ENCODE measurements at places on chromosomes 16 and 17.

DNA sequence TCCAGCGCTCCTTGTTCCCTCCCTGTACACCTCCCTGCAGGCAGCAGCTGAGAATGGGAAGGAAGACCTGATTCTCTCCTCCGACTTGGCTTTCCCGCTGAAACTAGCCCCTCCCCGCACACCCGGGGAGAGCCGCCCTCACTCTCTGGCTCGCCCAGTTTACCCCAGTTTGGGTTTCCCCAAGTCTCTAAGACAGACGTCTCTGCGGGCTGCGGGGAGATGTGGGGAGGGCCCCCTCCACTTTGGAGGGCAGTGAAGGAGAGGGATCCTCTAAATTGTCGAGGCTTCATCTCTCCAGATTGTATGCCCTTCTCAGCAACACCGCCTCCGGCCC is 797 bp downstream of the GRB7 start:
- no peak for DNase-seq

DNA sequence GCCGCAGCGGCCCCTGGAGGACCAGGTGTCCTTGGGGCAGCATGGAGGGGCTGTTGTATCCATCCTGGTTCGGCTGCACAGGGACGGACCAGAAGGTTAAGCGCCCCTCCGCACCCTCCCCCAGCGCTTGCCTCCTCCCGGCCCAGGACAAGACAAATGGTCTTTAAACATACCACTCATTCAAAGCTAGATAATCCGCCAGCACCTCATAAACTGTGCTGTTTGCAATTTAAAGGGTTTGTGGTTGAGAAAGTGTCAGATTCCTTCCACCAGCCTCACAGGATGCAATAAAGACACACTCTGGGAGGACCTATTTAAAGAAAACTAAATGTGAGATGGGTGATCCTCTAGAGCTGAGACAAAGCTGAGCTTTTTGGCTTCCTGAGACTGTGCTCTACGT is 426.2 kb upstream of the EEF2KMT start:
- DNase-seq: no peak

DNA sequence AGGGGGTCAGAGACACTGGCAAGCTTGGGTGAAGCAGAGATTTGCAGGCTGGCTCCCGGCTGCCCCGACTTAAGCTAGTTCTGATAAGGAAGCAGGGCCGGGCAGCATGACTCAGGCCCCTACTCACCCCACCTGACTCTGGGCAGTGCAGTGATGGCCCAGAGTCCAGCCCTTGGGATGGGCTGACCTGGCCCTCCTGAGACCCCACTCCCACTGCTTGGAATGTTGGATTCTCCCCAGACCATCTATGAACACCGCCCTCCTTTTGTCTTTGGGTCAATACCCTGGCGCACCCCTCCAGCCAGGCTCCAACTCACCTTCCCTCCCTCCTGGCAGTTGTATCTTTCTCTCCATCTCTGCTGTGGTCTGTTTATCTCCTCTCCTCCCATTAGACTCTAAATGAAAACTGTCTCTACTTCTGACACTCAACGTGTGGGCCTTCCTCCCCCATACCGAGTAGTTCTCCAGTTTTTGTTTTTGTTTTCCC is 21.0 kb downstream of the LGALS3BP start:
- no peak for DNase-seq

GRCh38 chr17:50114849-50115357 is 15.1 kb downstream of the SAMD14 start:
- DNase-seq: no peak

DNA sequence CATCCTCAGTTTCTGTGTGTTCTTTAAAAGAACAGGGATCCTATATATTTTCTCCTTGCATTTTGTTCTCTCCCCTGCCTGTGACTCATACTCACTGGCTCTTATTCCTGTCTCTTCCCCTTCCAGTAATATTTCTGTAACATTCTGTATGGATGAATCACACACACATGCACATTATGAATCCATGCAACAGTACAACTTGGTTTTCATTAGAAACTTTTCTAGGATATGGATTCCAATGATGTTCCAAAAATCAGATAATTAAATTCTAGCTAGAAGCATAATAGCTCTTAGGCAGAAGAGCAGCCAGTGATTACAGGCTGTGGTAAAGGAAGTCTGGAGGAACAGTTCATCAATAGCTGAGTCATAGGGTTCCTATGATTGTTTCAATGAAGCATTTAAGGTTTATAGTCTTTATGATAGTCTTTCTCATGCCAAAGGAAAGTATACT is 119.6 kb upstream of the PMFBP1 start:
- no peak for DNase-seq

GRCh38 chr17:4362141-4362540 is 4.3 kb downstream of the UBE2G1 start:
- DNase-seq: no peak

- no peak for DNase-seq
Measured at GRCh38 chr17:79945591-79946255, 89.9 kb downstream of the TBC1D16 start.

- no peak for DNase-seq
Measured at GRCh38 chr17:51869387-51869786, 289.1 kb downstream of the CA10 start.
